ENCODE measurements at places on chromosomes 3 and 15. TPM values are rescaled to one million over a fixed set of nuclear protein-coding genes. Genes with fewer than 3 reads are reported as not detected.
A peak's percentile ranks its signal among the peaks of the same experiment; 100 is the strongest.

- no peak for DNase-seq
Observed at GRCh38 chr3:152021951-152022461, 148.6 kb downstream of the SUCNR1 start.

DNA sequence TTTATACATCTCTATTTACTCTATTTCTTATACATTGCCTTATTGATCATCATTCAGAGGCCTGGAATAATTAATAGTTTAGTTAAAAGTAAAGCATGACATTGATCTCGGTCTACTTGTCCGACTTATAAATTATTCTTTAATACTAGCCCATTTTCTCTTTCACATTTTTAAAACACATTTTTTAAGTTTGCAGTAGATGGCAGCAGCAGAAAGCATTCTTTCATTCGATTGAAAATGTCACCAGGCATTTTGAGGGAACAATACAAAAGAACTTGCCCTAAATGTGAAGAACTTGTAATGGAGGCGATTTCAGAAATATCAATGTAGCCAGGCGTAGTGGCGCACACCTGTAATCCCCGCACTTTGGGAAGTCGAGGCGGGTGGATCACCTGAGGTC, 15.5 kb upstream of the MAP3K13 start:
- no peak for DNase-seq

- DNase-seq = no peak
Observed at GRCh38 chr15:91200101-91200754, 100.2 kb downstream of the SV2B start.

DNA sequence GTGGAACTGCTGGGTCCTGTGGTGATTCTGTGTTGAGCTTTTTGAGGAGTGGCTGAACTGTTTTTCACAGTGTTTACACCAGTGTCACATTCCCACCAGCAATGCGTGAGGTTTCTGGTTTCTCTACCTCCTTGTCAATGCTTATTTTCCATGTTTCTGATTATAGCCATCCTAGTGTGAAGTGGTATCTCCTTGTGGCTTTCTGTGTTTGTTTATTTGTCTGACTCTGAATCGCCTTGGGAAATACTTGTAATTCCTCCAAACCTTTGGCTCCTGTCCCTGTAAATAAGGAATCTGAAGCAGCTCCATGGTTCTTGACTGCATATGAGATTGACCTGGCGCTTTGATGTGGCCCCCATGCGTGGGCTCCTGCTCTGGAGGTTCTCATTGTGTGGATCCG, 20.6 kb downstream of the FAN1 start:
- no peak for DNase-seq

- DNase-seq = no peak
Observed at GRCh38 chr3:86563400-86563970, 427.5 kb downstream of the VGLL3 start.

DNA sequence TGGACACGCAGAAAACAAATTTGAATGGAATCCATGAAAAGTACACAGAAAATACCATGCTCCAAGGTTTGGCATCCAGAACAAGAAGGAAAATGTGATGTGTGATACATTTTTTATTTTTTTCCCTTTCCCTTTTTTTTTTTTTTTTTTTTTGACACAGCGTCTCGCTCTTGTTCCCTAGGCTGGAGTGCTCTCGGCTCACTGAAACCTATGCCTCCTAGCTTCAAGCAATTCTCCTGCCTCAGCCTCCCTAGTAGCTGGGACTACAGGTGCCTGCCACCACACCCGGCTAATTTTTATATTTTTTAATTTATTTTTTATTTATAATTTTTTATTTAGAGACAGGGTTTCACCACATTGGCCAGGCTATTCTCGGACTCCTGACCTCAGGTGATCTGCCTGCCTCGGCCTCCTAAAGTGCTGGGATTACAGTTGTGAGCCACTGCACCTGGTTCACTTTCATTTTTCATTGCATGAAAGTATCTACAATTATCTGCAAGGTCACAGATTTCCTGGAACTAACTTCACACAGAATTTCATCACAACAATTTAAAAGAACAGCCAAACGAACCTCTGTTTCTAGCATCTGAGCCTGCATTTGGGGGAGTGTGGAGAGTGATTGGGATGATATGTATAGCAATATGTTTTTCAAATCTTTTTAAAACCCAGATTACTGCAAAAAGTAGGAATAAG, 8.3 kb downstream of the POU1F1 start:
- DNase-seq = no peak

- DNase-seq = peak; percentile 31
Observed at GRCh38 chr3:140093742-140094141, 158.8 kb downstream of the CLSTN2 start.

- no peak for DNase-seq
Observed at GRCh38 chr3:41690766-41691563, 270.9 kb downstream of the ULK4 start.

DNA sequence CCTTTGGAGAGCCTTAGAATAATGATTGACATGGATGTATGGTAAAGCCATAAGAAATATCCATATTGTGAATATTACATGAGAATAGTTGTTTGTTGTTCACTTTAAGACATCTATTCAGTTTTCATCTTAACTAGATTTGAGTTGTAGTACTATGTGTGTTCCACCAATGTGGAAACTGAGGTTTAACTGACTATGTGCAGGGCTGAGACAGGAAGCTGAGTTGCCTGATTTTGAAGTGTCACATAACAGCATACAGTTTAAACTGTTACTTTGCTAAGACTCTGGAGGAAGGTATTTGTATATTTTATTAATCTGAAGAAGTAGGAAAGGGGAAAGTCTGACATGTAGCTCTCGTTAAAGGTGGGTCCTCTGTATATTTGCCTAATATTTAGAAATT, 2.1 kb downstream of the ECT2 start:
- DNase-seq = no peak

GRCh38 chr3:122767540-122768372, 25.9 kb downstream of the HSPBAP1 start:
- no peak for DNase-seq

DNA sequence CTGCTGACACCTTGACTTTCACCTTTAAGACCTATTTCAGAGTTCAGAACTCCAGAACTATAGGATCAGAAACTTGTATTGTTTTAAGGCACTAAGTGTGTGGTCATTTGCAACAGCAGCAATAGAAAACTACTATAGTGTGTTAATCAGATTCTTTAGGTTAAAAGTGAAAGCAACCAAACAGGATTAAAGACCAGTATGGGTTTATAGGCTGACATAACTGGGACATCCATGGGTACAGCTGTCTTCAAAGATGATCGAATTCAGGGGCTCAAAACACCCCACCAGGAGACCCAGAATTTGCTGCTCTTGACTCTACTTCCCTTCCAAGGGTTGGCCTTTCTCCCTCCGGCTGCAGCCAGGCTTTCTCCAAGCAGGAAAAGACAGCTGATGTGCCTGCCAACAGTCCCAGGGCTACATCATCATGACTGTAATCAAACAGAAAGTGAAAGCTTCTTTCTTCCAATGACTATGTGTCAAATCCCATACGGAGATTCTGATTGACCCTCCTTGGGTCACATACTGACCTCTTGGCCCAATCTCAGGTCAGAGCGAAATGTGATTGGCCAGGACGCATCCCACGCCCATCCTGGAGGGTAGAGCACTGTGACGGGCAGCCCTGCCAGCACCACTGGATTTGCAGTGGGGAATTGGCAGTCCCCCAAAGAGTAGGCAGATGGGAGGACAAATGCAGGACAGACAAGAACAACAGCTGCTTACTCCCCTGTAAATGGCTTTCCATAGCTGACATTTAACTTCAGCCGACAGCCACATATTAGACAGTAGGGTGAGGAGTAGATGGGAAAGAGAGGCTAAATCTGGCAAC, 51.4 kb upstream of the RNF7 start:
- DNase-seq = peak; percentile 43

GRCh38 chr3:46484911-46485778, 12.6 kb upstream of the RTP3 start:
- no peak for DNase-seq

- DNase-seq = no peak
Observed at GRCh38 chr3:195757438-195757770, 36.6 kb downstream of the MUC20 start.

GRCh38 chr3:177525987-177526712, 328.9 kb upstream of the TBL1XR1 start:
- no peak for DNase-seq

DNA sequence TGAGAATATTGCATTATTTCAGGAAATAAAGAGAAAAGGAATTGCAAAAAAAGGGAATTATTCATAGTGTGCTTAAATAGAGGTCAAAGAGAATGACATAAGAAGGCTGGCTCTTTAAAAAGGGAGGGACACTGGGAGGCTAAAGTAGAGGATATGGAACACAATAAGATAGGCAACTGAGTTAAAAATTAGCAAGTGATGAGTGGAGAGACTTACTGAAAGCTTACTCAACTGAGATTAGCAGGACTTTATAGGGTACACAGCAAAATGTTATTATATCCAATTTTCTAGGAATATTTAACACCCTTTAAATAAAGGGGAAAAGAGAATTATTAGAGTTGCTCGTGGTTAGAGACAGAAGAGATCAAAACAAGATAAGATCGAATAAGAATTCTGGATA, 375.2 kb downstream of the LSAMP start:
- DNase-seq = no peak

DNA sequence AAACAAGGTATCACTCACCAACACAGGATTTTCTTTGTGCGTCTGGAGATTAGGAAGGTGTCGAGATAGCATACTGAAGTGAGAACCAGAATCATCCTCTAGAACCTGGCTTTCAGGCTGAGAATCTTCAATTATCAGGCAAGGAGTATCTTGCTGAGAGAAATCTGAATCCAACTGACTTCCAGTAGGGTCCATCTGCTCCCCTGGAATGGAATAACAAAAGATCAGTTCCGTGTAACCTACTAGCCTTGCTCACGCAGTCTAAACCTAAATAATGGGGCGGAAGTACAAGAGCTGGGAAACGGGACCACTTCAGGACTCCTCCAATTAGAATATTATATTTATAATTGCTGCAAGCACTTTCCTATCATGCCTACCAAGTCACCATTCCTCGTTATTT, 690 bp downstream of the TP53BP1 start:
- DNase-seq = no peak

UNC13C gene
- total RNA-seq = 2.1 TPM

PDZRN3 gene
- total RNA-seq = 66.5 TPM

CD200R1L gene
- total RNA-seq = not detected

GOLGA8J gene
- 0.30 TPM for total RNA-seq

FMN1 gene
- 11.5 TPM for total RNA-seq

PLIN1 gene
- 119 TPM for total RNA-seq

Measured in skin of body (tissue), 3 donors.